Neural progenitor cell (in vitro differentiated cells): ENCODE measurements at places on chromosomes 6 and 20. TPM values are rescaled to one million over a fixed set of nuclear protein-coding genes. Genes with fewer than 3 reads are reported as not detected.

Gene CST4
- not detected in 2 replicates for total RNA-seq

Gene HLA-DQB1
- 4.7 and 6.6 TPM in 2 replicates for total RNA-seq

Gene TEAD3
- 9.7 and 23.5 TPM in 2 replicates for total RNA-seq

DNA sequence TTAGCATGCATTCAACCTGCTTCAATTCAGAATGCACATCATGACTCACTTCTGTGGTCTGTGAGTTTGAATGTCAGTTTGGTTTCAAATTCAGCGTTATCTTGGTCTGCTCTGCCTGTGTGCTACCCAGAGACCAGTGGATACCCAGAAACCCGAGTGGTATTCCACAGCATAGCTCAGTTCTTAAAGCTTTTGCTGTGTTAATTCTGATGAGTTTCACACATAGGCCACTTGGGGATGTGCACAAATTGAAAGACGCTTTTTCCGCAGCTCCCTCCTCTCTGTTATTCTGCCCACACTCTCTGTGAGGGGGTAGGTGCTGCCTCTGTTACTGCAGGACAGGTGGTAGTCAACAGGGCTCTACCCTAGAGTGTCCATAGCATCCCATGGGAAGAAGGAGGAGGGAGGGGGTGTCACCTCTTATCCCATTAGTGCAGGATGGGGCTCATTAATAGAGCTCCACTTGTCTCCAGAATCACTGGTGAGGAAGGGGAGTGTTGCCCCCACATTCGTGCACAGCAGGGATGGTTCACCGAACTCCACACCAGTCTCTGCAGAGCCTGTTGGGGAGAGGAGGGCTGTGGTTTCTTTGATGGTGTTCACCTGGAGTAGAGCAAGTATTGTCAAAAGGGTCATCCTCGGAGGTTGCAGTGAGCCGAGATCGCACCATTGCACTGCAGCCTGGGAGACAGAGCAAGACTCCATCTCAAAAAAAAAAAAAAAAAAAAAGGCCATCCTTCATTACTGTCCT, 29.2 kb upstream of the SDCBP2 start:
- no peak for DNase-seq
- no peaks in the 10 kb centered on the region for H3K4me1 ChIP-seq
- H3K36me3 ChIP-seq, result peaks cover 3% of the 10 kb centered on the region
- no peak overlapping the region for H3K4me3 ChIP-seq

- no peak overlapping the region for H3K27ac ChIP-seq
- no peak overlapping the region for H3K4me3 ChIP-seq
- DNase-seq, result no peak
- no peaks in the 10 kb centered on the region for H3K27me3 ChIP-seq
These were observed 18.4 kb upstream of the FLRT3 start for GRCh38 chr20:14355791-14356190.

- H3K4me3 ChIP-seq, result peak within 1 kb of the TSS; percentile 34
- H3K4me1 ChIP-seq, result no peaks in the 10 kb centered on the region
- H3K27ac ChIP-seq, result no peak within 1 kb of the TSS
- peaks cover 60% of the 10 kb centered on the region for H3K27me3 ChIP-seq
- no peaks in the 10 kb centered on the region for H3K36me3 ChIP-seq
These were observed at the start of gene KCNS1 for GRCh38 chr20:45100563-45101245. Gene KCNS1, minus strand, starts transcription at chr20:45101127. Its CDS starts 1,891 bp downstream, at chr20:45099236.

- DNase-seq, result no peak
- H3K4me3 ChIP-seq, result no peak overlapping the region
- H3K27ac ChIP-seq, result no peak overlapping the region
- H3K27me3 ChIP-seq, result no peaks in the 10 kb centered on the region
- peaks cover 31% of the 10 kb centered on the region for H3K4me1 ChIP-seq
These were observed 65.1 kb upstream of the PTGIS start for GRCh38 chr20:49633023-49633422.

DNA sequence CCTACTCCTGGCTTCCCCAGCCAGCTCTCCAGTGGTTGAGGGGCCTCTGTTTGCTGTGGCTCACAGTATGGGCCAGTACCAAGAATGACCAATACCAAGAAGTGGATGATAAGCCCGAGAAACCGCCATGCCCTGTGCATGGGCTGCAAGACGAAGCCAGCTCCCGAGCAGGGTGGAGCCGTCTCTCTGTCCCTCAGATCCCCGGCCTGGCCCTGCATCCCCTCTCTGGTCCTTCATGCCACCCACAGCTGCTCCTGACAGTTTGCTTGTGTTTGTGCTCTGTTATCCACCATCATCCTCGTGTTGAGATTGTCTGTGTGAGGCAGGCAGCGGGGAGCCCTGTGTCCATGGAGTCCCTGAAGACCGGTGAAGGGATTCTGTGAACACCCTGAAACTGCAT, 36.1 kb downstream of the GABRR2 start:
- no peaks in the 10 kb centered on the region for H3K36me3 ChIP-seq
- no peaks in the 10 kb centered on the region for H3K4me1 ChIP-seq
- no peak overlapping the region for H3K4me3 ChIP-seq
- no peak for DNase-seq
- H3K27me3 ChIP-seq, result no peaks in the 10 kb centered on the region

- H3K36me3 ChIP-seq, result no peaks in the 10 kb centered on the region
- no peak overlapping the region for H3K27ac ChIP-seq
- no peak for DNase-seq
- peaks cover 35% of the 10 kb centered on the region for H3K4me1 ChIP-seq
- H3K4me3 ChIP-seq, result no peak overlapping the region
These were observed 170.8 kb downstream of the SASH1 start for GRCh38 chr6:148513145-148514071.
